Omental fat pad (tissue), 4 donors: ENCODE measurements at places on chromosomes 2 and 18.

DNA sequence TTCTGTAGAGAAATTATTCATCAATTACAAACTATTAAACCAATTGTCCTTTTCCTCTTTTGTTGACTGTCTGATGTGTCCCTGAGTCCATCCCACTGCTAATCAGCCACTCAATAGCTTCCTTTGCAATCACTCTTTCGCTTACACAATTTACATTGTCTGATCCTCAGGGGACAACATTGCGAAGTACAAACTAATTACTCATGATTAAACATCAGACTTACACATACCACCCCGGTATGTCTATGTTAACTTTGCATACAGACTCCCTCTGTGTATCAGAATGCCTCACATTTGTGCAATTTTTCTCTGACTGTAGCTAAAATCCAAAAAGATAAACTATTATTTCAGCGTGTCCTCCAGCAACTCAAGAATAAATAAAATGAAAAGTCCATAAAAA is 264.4 kb upstream of the REV1 start:
- no peak for DNase-seq

DNA sequence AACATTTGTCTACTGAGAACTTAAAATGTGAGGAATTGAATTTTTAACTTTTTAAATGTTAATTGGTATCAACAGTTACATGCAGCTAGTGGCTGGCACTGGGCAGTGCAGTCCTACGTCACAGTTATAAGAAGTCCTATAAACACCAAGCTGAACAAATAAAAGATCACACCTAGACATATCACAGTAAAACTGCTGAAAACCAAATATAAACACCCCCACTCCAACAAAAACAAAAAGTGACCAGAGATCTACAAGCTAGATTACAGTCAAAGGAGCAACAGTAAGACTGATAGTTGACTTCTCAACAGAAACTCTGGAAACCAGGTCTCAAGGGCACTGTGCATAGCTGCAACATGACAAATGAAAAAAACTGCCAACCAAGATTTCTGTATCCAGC is 19.4 kb downstream of the TLK1 start:
- no peak for DNase-seq

DNA sequence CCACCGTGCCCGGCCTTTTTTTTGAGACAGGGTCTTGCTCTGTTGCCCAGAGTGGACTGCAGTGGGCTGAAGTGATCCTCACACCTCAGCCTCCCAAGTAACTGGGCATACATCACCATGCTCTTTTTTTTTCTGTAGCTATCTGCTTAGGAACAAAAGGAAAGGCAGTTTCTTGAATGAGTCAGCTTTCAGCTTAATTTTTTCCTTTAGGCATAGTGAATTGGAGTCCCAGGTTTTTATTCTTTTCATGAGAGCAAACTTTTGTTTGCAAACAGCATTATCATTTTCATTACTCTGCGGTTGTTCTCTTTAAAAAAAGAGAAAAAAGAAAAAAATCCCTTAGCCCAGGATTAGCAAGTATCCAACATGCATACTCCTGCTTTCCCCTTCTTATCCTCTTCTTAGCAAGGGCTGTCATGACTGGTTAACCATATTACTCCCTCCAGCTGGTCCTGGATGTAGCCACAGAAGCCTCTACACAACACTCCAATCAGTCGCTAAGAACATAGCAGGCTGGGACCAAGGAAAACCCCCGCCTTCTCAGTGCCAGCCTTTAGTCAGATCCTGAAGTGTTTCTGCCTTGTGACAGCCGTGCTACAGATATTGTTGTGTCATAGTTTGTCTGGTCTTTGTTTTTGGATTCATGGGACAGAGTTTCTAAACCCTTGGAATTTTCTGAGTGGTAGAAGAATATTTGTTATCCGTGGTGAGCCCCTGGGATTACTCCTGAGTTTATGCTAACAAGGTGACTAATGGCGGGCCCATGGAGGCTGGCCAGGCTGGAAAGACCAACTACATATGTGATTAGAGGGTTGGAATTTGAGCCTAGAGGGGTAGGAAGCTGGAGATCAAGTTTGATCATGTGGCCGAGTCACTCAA is 23.3 kb upstream of the ST3GAL5 start:
- DNase-seq = no peak

DNA sequence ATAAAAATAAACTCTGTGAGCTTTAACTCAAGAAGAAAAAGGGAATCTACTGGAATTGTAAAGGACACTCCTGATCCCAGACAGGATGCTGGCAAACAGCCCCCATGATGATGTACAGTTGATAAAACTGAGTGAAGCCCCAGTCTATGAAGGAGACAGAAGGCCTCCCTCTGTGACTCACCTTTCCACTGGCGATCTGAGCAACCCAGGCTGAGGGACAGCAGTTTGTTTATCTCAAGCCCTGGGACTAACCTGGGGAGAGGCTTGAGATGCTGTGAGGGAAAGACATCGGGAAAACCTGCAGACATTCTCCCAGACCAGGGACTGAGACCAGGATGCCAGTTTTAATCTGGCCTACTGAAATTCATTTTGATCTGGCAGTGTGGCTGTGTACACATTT is 104.5 kb upstream of the CDH2 start:
- DNase-seq = no peak

GRCh38 chr18:23585007-23585871 is 1.1 kb downstream of the NPC1 start:
- no peak for DNase-seq

- no peak for DNase-seq
Observed at GRCh38 chr18:34611904-34612303, 98.2 kb upstream of the DTNA start.

DNA sequence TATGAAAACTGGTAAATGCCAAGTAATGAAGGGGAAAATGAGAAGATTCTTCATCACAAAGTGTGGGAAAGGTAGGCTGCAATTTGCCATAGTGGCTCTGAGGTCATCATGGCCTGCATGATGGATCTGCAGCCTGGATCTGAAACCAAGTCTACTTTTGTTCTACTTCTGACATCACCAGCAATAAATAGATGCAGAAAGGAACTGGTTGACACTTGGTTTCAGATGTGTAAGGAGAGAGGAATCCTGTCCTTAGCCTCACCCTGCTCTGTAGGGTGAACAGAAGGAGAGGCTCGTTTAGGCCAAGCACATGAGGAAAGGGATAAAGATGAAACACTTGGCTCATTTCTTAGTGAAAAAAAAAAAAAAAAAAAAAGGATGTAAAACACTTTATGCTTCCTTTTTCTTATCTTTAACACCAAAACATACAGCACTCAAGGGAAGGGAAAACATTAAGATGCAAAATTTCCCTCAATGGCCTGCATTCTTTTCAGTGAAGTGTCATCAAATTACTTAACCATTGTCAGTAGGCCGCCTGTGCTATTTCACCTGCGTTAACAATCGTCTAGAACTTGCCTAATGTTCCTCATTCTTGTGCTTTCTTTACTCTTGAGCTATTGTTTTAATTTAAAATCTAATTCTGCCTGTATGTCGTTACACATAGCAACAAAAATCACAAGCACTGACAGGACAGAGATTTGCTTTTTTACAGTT is 3.9 kb downstream of the NEB start:
- DNase-seq = no peak

GRCh38 chr18:74505776-74506175 is 9.6 kb downstream of the CNDP2 start:
- DNase-seq = no peak

DNA sequence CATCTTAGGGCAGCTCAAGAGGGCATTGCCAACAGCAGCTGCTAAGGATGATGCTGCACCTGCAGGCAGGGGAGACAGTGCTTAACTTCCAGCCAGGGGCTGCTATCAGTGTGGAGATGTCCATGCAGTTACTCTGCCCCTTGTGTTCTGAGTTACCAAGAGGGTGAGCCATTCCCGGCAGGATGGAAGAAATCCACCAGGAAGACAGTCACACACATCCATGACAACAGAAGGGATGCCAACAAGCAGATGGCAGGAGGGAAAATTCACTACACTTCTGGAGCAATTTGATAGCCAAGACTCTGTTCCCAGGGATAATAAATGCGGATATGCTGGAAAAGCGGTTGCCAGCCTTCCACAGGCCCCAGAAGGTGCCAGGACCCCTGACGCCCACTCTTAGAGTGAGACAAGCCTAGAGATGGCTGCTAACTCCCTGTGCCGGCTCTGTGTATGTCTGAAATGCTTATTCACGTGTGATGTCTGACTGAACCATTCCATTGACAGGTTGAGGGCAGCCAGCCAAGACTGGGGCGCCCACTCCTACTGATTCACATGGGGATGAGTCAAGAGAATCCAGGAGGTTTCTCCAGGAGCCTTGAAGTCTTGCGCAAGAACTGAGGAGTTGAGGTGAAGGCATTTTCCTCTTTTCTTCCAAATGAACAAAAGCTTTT is 24.5 kb downstream of the LOXHD1 start:
- no peak for DNase-seq

- DNase-seq = no peak
Observed at GRCh38 chr2:11540148-11540995, 6.5 kb downstream of the GREB1 start.

- no peak for DNase-seq
Observed at GRCh38 chr18:995629-996028, 91.0 kb downstream of the ADCYAP1 start.

DNA sequence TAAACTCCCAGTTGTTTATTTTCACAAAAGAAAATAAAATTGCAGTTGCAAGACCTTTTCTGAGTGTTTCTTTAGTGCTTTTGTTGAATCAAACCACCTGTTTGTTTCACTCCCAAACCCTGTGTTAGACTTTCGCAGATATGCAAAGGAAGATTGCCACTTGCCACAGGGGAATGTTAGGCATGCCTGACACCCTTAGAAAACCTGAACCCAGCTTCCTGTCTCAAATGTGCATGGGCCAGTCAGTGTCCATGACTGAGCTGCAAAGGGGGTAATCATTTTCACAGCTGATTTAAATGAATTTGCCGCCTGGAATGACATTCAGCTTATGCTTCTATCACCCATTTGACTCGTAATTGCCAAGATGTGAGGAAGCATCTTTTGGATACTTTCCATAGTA is 17.5 kb downstream of the TGOLN2 start:
- no peak for DNase-seq
